ENCODE measurements at places on chromosomes 4 and X.

DNA sequence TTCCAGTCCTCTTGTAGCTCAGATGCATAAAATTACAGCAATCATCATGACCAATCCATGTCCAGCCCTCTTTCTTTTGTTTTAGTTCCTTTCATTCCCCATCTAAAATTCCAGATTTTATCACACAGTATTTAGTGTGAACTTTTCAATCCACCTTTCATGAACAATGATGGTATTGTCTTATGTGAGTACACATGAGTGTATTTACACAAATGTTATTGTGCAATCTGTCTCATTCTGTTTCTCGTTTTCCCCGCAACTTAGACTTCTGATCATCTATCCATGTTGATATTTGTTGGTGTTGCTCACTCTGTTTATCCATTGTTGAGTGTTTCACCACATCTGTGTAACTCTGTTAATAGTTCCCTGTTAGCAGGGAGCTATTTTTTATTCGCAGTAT, 9.4 kb upstream of the RASGEF1B start:
- DNase-seq, result no peak

GRCh38 chr4:151921811-151922210, 161.0 kb upstream of the GATB start:
- DNase-seq, result no peak

GRCh38 chr4:48119646-48120045, 14.4 kb downstream of the TXK start:
- no peak for DNase-seq

DNA sequence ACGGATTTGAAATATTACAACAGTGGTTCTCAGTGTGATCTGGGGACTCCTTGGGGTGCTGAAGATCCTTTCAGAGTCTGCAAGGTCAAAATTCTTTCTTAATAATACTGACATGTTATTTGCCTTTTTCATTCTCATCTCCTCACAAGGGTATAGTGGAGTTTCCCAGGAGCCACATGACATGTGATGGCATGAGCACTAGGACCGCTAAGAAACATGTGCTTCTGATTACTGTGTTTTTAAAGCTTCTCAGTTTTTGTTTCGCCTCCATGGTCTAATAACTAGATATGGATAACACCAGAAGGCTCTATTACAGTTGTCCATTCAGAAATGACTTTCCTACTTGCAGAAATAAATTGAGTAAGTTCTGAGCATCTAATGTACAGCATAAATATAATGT, 156.1 kb downstream of the RAB28 start:
- DNase-seq, result no peak

- no peak for DNase-seq
Measured at GRCh38 chrX:115400960-115401359, 111.4 kb downstream of the LUZP4 start.

DNA sequence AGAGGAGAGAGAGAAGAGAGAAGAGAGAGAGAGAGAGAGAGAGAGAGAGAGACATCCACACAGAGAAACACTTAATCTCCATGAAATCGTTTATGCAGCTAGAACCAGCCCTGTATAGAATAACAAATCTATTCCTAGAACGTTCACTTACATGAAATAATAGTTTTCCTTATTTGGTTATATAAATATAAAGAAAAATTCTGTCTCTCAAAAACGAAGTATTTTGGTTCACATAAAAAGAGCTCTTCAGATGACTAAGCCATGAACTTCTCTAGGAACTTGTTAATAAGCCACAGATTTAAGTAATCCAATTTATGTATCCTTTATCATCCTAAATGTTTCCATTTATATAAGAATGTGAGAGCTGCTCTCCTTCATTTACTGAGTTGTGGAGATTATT, 1315.1 kb upstream of the PCDH7 start:
- DNase-seq, result no peak

- no peak for DNase-seq
Measured at GRCh38 chr4:110532901-110533589, 57.1 kb downstream of the ENPEP start.

GRCh38 chrX:32592786-32593185, 618.6 kb downstream of the DMD start:
- no peak for DNase-seq

DNA sequence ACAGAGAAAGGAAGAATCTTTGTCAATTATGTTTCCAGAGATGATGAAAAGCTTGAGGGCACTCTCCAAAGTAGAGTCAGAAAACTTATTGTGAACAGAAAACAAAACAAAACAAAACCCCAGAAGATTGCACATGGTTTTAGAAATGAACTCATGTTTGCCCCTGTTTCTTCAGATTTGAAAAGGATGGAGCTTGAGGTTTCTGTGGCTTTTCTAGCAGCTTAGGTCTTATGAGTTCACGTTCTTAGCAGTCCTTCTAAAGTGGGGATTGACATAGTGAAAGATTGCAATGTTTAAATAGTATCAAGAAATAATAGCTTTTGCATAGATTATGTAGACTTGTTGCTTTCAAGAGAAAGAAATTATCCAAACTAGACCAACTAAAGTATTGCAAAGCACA, 421.8 kb downstream of the GBA3 start:
- DNase-seq, result no peak

GRCh38 chrX:18574591-18574990, 97.3 kb downstream of the RS1 start:
- DNase-seq, result no peak

DNA sequence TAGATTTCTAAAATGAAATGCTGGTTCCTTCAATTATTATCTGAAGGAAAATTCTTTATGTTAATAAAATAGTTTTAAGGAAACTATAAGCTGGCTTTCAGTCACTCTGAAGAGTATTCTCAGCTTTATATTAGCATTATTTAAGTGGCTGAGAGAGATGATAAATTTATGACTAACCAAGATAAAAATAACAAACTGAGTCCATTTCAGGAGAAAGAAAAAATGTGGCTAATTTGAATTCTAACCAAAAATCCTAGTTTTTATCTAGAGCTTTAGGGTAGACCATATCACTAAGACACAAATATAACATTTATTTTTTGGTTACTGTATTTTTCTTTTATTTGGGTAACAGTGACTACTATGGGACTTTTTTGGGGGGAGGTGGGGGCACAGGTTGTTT, 59.4 kb upstream of the NAP1L5 start:
- no peak for DNase-seq
